Stimulated activated CD4-positive, alpha-beta T cell treated with anti-CD3 and anti-CD28 coated beads, Interleukin-4, amount 100 ng/mL, for 1 hour (primary cell): ENCODE measurements at places on chromosomes 7 and 10.

- DNase-seq = no peak
Observed at GRCh38 chr7:28986765-28987110, 28.6 kb upstream of the TRIL start.

DNA sequence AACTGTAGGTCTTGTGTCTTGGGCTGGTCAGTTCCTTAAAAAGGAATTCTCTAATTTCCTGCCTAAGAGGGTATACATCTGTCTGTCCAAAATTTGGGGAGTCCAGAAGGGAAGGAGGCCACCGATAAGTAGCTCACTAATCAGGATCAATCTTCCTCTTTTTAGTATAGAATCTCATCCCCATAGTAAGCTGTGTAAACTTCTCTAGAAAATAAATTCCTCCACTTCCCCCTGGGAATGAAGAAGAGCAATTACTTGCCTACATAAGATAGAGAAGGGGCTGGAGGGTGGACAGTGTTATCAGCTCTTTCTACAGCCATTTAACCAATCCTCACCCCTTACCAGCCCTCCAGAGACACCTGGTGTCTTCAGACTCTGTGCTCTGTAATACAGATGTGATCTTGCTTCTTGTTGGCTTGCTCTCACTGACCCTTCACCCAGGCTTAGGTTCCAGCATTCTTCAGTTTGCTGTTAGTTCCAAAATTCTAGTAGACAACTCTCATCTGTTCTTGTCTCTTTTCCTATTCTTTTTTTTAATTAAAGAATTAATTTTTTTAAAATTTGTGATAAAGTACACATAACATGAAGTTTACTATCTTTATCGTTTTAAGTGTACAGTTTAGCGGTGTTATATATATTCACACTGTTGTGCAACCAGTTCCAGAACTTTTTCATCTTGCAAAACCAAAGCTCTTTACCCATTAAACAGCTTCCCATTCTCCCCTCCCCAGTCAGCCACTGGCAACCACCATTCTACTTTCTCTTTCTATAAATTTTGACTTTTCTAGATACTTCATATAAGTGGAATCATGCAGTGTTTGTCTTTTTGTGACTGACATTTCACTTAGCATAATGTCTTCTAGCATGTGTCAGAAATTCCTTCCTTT, 6.5 kb upstream of the PRKAR2B start:
- DNase-seq = no peak

DNA sequence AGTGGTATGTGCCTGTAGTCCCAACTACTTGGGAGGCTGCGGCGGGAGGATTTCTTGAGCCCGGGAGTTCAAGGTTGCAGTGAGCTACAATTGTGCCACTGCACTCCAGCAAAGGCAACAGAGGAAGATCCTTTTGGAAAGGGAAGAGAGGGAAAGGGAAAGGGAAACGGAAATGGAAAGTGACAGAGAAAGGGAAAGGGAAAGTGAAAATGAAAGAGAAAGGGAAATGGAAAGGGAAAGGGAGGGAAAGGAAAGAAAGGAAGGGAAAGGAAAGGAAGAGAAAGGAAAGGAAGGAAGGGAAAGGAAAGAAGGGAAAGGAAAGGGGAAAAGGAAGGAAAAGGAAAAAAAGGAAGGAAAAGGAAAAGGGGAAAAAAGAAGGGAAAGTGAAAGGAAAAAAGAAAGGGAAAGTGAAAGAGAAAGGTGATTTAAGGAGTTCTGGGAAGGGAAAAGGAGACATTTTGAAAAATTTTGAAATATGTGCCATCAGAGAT, 2.3 kb upstream of the ZC3HAV1 start:
- DNase-seq = no peak

DNA sequence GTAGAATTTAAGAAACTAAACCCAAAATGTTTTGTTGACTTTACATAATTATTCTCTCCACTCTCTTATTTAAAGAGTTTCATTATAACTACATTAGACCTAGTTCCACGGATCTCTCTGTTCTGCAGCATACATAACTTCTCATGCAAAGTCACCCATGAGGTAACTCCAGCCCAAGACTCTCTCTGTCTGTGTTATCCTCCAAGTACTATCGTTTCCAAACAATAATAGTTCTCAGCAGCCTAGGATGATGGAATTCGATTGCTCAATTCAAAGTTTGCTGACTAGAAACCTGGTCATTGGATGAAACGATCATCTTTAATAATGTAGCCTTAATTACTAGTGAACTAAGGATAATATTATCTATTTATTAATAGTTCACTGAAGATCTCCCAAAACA, 203.1 kb upstream of the PTN start:
- DNase-seq = no peak

- DNase-seq = no peak
Observed at GRCh38 chr10:81026591-81026990, 488.9 kb downstream of the SH2D4B start.

DNA sequence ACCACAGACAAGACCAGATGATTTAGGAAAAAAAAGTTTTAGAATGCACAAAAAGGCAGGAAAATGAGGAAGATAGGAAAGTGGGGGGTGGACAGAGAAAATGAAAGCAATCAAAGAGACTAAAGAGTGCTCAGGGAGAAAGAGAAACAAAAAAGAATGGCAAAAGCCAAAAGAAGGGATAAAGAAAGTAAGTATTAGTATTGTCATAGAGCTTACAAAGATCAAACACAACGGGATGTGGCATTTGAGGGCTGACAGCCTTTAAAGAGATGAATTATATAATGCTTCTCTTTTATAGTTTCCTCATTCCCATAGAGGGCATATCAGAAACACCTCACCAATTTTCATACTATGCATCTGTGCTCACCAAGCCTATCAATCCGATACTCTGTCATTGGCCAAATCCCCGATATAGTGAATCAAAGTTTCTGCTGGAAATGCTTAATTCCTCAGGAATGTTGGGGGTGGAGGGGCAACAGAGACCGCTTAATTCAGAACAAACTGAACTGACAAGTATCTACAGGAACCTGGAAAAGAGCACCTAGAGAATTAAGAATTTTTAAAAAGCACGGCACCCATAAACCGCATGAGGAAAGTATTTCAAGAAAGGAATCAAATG, 2.7 kb downstream of the COG5 start:
- DNase-seq = no peak

DNA sequence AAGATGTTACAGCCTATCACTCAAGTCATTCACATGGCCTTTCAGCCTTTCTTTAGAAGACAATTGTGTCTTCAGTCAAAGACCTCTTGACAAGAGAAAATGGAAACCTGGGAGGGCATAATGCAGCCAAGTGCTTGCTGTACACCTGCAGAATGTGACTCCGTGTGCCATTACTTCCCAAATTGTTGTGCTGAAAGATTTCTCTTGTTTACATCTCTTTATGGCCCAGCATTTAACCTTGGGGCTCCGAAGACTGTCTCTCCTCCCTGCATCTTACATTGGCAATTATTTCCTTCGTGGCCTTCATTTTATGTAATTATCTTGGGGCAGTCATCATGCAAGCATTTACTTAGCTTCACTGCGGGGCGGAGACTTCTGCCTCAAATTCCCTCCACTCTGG, 287.0 kb downstream of the TCF7L2 start:
- no peak for DNase-seq

DNA sequence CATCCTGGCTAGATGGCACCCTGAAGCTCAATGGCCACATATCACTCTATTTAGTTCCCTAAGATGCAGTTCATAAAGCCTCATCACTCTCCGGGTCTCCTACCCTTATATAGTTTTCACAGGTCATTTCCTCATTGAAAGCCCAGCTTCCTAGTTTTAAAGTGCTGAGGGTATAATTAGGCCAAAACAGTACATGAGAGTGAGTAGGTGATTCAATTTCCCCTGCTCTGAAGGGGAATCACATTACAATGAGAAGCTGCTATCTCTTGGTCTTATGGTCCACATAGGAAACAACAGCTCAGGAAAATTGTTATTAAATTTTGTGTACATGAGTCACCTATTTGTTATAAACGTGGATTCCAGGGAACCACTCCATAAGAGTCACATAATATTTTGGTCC, 162.0 kb downstream of the SEMA3E start:
- DNase-seq = no peak

GRCh38 chr7:47407821-47408674, 173.9 kb downstream of the TNS3 start:
- DNase-seq = no peak

DNA sequence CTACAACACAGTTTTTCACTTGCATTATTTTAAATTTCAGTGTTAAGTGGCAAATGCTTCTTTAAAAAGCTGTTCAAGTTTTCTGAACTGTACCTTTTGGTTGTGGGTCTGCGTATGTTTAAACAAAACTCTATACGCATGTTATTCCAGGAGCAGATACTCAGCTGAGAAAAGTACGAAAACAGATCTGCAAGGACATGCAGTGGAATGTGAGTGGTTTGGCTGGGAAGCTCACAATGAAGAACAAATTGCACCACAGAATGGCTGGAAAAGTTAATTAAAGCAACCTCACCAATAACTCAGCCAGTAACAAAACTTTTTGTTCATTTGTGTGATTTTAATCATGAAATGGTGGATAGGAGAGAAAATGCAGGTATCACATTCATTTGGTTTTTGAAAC, 17.6 kb downstream of the GLI3 start:
- no peak for DNase-seq

GRCh38 chr10:61890881-61891409, 10.6 kb upstream of the ARID5B start:
- no peak for DNase-seq

DNA sequence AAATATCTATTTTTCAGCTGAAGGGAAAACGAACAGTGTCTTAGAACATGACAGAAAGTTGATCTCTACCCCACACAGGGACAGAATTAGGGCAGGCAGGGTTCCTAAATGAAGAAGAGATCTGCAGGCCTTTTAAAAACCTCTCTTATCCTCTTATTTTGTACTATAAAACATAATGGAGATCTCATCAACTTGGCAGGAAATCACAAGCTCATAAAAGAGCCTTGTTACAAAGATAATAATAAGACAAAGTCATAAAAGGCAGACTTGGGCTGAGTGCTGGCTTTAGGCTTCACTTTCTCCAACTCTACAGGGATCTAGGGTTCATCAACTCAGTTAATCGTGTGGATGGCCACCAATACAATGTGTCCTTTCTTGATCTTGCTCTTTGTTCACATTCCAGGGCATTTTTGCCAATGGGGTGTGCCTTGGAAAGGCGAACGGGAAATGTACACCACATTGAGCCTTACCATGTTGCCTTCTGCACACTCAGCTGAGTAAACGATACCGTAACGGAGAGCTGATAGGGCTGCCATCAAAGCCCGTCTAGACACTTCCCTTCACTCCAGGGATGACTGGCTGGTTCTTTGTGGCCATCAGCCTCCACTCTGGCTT, 7.1 kb upstream of the TEX36 start:
- no peak for DNase-seq
